Stimulated activated CD4-positive, alpha-beta T cell treated with anti-CD3 and anti-CD28 coated beads, Interleukin-4, amount 100 ng/mL, for 24 hours (primary cell): ENCODE measurements at places on chromosomes 5 and 9.

DNA sequence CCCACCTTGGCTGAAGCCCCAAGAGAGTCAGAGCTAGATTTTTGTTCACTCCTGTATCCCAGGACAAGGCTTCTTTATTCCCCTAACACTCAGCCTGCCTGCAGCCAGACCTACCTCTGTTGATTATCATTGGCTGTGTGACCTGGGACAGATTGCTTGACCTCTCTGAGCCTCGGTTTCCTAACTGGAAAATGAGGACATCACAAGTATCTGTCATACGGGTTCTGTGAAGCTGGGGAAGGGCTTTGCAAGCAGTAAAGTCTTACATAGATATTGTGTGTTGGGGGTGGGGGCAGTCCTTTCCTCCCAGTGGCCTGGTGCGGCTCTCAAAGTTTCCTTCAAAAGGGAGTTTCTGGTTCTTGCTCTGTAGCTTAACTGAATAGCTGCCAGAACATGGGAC is 2.5 kb upstream of the NEK6 start:
- no peak for DNase-seq

GRCh38 chr9:91837981-91838731 is 111.9 kb downstream of the ROR2 start:
- no peak for DNase-seq

GRCh38 chr5:162068412-162068811 is 839 bp downstream of the GABRG2 start:
- DNase-seq: no peak

DNA sequence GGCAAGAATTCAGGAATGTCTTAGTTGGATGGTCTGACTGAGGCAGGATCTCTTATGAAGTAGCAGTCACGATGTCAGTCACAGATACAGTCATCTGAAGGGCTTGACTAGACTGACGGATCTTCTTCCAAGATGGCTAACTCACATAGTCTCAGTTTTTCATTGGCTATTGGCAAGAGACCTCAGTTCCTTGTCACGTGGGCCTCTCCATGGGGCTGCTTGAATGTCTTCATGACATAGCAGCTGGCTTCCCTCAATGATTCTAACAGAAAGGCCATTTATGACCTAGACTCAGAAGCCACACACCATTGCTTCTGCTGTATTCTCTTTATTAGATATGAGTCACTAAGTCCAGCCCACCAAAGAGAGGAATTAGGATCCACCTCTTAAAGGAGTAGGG is 4.7 kb downstream of the APC start:
- DNase-seq: no peak

- DNase-seq: no peak
Measured at GRCh38 chr9:120235081-120235480, 344.9 kb downstream of the CDK5RAP2 start.

- no peak for DNase-seq
Measured at GRCh38 chr5:39309534-39309933, 54.8 kb downstream of the C9 start.

DNA sequence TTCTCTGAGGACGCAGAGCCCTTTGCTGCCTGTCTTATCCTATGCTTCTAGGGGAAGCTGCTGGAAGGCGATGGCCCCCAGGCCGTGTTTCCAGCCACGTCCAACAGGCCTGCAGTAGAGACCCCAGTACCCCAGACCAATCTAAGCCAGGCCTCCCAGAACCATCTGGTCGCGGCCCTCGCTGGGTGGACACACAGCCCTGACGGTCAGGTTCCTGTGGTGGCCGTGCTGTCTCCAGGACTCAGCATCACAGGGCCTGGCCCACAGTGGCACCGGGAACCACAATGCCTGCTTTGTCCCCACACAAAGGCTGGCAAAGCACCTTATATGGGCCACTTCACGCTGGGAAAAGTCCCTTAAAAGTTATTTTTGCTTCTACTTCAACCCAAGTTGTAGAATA is 44.5 kb downstream of the SEMA4D start:
- DNase-seq: no peak

DNA sequence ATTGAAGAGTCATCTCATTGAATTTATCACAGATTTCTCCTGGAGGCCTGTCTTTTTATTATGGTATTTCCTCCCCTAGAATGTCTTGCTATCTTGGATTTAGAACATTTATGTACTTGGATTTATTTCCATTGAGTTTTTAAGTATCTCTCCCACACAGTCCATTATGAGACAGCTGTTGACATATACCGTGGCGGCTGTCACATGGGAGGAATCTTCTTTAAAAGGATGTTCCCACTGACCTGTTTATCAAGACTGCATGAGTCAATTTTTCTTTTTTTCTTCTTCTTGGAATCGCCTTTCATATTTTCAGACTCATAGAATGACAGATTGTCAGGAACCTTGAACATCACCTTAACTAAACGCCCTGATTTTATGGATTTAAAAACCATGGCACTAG is 2.9 kb upstream of the CAVIN4 start:
- no peak for DNase-seq

DNA sequence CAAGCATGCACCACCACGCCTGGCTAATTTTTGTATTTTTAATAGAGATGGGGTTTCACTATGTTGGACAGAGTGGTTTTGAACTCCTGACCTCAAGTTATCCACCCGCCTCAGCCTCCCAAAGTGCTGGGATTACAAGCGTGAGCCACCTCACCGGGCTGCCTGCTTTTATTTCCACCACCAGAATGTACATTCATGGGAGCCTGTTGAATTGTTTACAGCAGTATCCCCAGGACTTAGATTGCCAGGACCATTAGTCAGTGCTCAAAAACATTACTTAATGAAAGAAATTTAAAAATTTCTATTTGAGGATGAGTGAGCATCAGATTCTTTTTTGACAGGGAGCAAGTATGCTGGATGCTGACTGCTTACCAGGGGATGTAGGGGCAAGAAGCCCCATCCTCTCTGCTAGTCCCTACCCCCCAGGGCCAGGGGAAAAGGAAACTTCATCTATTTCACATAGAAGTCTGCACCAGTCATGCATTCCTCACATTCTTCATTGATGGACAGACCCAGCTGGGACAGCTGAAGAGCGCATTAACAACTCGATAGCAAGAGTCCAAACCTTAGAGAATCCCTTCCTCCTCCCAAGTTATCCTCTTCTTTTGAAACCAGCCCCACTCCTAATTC is 10.3 kb upstream of the RGMB start:
- no peak for DNase-seq

GRCh38 chr9:127185931-127186781 is 63.7 kb upstream of the ANGPTL2 start:
- DNase-seq: no peak

- DNase-seq: no peak
Measured at GRCh38 chr5:126054577-126055347, 368.4 kb upstream of the GRAMD2B start.

DNA sequence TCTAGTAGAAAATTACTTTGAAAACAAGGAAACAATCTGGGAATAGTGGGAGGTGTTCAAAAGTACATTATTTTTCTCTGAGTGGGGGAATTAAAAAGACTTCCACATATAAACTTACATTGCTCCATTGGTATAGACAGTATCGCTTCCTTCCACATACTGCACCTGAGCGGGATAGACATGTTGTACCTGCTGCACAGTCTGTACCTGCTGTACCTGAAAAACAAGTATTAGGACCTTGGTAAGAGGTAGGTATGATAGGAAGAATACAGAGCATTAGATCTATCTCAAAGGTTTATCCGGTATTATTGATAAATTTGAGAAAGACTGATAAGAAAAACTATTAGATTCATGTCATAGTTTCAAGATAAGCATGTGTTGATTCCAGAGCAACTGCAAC is 179.3 kb downstream of the RFX3 start:
- no peak for DNase-seq

- DNase-seq: no peak
Measured at GRCh38 chr9:16871336-16872151, 1.1 kb upstream of the BNC2 start.

GRCh38 chr5:75756981-75757380 is 39.7 kb upstream of the POC5 start:
- DNase-seq: no peak

- peak; percentile 1 for DNase-seq
Measured at GRCh38 chr9:114431003-114431402, 43.2 kb upstream of the AKNA start.

GRCh38 chr5:90983711-90984124 is 399.4 kb downstream of the ARRDC3 start:
- no peak for DNase-seq

- peak; percentile 63 for DNase-seq
Measured at GRCh38 chr9:128098297-128099230, 29.0 kb downstream of the PTGES2 start.

GRCh38 chr9:35258660-35259474 is 97.1 kb downstream of the UNC13B start:
- peak; percentile 46 for DNase-seq

DNA sequence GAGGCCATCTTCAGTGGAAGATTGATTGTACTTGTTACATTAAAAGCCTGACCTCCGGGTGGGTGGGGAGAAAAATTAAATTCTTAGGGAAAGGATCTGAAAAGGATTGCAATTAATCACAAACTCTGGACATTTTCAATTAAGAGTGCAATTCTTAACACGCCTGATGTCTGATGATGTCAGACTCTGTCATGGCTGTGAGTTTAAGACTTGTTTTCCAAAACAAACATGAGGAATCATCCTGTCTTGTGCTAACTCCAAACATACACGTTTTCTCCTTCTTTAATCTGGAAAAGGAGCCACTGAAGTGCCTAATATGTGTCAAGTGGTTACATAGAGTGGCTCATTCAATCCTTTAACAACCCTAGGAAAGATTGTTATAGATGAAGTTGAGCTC is 60.4 kb upstream of the SMIM23 start:
- no peak for DNase-seq

DNA sequence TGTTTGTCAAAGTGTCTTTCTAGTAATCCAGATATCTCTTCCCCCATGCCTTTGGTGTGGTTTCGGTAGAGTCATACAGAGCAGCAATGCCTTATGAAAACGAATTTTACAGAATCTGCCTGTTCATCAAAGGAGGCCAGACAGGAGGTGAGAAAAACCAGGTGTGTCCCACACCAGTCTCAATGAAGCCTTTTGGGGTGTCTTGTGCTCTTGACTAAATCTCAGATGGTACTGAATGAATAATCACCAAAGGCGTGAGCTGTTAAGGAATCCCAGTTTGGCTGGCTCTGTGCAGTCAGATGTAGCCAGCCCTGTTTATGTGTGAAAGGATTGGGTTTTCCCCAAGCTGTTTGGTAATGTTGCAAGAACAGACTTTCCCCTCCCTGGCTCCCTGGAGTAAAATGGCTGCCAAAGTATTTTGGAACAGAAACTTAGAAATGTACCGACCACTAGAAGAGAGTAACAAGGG is 70.8 kb upstream of the CDKN2B start:
- DNase-seq: peak; percentile 72

DNA sequence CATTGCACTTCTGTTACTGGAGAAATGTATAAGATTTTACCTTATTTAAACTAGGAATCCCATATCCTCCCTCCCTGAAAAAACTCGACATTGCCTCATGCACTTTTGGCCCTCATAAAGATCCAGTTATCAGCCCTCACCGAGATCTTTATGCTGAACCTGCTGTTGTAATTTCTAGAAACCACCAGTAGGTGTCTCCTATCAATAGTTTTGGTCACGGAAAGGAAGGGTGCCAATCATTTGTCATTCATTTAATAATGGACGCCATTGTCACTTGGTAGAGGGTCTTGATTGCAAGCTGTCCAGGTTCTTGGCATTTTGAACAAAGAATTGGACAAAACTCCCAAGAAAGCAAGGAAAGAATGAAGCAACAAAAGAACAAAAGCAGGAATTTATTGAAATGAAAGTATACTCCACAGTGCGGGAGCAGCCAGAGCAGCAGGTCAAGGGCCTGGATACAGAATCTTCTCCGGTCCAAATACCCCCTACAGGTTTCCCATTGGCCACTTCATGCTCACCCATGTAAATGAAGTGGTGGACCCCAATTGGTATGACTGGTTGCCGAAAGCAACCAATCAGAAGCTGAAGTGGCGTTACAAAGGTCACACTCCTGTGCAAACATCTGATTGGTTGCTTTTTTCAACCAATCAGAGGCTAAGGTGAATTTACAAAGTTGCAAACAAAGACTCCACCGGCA is 524.3 kb downstream of the PSAT1 start:
- no peak for DNase-seq

- no peak for DNase-seq
Measured at GRCh38 chr5:158233735-158234322, 374.9 kb upstream of the CLINT1 start.

GRCh38 chr9:117232281-117232680 is 182.6 kb downstream of the ASTN2 start:
- DNase-seq: no peak

DNA sequence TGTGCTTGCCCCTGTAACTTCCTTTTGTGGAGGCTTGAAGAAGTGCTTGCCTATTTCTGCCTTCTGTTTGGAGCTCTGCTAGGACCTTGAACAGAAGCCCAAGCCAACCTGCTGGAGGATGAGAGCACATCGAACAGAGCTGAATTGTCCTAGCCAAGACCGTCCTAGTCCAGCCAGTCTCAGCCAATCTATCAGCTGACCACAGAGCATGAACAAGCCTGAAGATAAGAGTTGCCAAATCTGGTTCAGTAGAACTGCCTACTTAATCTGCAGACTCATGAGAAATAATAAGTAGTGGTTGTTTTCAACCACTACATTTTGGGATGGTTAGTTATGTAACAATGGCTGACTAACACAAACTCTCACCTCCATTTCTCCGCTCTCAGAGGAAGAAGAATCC is 4.4 kb upstream of the SNX2 start:
- no peak for DNase-seq

- no peak for DNase-seq
Measured at GRCh38 chr5:144048259-144048856, 122.1 kb downstream of the YIPF5 start.

- DNase-seq: peak; percentile 11
Measured at GRCh38 chr9:86098824-86099700, at the start of gene GOLM1. Gene GOLM1 (minus strand): TSS chr9:86099558. CDS start chr9:86079320, 20,238 bp downstream.

- DNase-seq: peak; percentile 48
Measured at GRCh38 chr5:95664204-95664786, 17.7 kb downstream of the RFESD start.

DNA sequence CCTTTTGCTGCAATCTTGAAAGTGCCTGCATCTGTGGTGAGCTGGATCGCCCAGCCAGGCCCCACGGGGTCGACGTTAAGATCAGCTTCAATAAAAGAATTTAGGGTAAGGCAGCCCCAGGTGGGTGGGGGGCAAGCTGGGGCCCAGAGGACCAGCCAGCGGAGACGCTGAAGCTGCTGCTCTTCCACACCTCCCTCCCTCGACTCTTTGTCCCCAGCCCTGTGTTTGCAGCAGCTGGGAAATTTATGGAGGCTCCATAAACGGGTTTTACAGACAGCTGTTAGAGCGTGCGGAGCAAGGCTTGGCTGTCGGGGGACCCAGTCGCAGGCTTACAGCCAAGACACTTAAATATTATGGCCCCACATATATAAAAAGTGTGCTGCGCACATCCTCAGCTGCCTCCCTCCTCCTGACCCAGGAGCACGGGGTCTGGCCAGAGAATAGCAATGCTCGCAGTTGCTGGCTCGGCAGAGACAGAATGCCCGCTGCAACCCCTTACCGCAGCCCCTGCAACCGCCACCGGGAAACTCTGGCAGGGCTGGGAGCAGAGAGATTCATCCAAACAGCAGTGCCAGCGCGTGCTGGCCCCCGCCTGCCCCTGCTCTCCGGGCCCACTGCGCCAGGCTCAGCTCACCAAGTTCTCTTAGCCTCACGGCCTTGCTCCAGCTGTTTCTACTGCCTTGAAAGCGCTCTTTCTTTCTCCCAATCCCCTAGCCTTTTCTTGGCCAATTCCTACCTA is 28.4 kb upstream of the MVB12B start:
- DNase-seq: no peak

- no peak for DNase-seq
Measured at GRCh38 chr5:136703706-136704105, 338.4 kb upstream of the TRPC7 start.

GRCh38 chr5:68088302-68088701 is 127.3 kb upstream of the PIK3R1 start:
- DNase-seq: no peak

GRCh38 chr5:172129256-172129910 is 58.6 kb downstream of the STK10 start:
- no peak for DNase-seq
